ENCODE measurements at places on chromosomes 13 and 19. TPM values are rescaled to one million over a fixed set of nuclear protein-coding genes. Genes with fewer than 3 reads are reported as not detected.
A peak's percentile ranks its signal among the peaks of the same experiment; 100 is the strongest.

- DNase-seq, result no peak
Observed at GRCh38 chr13:82993417-82993816, 888.9 kb downstream of the SLITRK1 start.

- DNase-seq, result no peak
Observed at GRCh38 chr13:107252428-107252827, 684.5 kb upstream of the ARGLU1 start.

The MYCBP2 gene
- 198 TPM for total RNA-seq

DNA sequence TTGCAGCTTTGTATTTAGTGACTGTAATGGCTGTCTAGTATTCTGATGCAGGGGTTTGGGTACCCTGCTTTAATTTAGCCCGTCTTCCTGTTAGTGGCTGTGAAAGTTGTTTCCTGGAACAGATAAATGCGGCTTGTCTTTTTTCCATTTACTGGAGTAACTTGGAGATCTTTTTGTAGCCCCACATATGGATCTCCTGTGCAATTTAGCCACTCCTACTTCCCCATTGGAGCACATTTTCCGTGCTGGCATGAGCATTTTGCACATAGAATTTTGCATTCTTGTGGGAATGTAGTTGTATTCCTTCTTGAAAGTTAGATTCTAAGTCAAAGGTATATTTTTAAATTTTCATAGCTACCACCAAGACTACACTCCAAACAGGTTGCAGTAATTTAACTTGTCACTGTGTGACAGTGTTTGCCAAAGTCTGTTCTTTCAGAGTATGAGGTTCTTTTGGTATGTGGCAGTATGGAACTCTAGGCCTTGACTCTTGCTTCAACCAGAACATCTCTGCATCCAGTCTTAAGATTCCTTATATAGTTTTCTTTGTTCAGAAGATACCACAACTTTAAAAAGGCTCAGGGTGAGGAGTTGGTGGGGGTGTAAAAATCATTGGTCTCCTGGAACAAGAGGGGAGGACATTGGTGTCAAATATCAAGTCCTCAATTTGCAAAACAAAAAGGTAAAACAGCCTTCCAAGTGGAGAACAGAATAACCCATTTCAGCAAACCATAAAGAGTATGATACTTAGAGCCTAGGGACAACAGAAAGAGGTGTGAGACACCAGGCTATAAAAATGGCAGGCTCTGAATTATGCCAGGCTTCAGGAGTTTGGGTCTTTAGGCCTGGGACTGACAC lies 21.1 kb upstream of the CCDC97 start:
- no peak for DNase-seq

The ATXN8OS gene
- total RNA-seq, result 1.6 TPM

The ZFP36 gene
- 0.41 TPM for total RNA-seq

- DNase-seq, result peak; percentile 41
Observed at GRCh38 chr19:19405971-19406877, 749 bp downstream of the GATAD2A start.

Data from frontal cortex (tissue), 4 donors.